GM12878 (cell line): ENCODE measurements at places on chromosomes 16 and 17. TPM values are rescaled to one million over a fixed set of nuclear protein-coding genes. Genes with fewer than 3 reads are reported as not detected.

GRCh38 chr16:78796221-78796866 is 696.9 kb downstream of the WWOX start:
- peak; percentile 13 for DNase-seq

GRCh38 chr17:68783861-68784260 is 171.3 kb downstream of the ABCA8 start:
- DNase-seq: no peak

DNA sequence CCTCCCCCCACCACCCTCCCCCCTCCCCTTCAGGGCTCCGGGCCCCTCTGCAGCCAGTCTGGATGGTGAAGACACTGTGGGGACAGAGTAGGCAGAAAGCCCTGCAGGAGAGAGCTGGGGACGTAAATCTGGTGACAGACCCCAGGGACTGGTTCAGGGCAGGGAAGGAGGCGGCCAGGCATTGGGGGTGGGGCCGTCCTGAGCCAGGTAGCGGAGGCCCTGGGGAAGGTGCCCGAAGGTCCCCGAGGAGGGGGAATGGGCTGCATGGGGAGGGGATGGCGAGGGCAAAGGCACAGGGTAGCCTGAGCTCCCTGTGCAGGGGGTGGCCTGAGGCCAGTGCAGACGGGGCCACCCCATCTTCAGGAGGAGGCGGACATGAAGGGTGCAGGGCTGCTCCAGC is 26.3 kb upstream of the CACNA1H start:
- no peak for DNase-seq

DNA sequence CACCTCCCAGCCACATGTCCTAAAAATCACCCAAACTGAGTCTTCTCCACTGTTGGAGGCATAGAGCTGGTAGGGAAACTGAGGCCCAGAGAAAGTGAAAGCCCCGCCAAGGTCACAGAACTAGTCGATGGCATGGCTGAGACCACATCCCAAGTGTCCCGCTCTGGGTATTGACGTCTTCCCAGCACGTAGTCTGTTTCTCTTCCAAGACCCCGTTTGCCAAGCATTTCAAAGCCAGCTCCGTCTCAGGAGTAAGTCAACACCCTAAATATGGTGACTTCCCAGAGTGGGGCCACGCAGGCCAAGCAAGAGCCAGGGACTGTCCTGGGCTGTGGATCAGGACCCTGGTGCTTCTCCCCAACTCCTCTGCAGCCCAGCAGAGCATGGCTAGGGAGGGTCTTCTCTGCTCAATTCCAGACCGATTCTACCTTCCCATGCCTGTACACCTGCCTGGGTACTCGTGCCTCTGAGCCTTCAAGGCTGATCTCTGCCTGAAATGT is 19.7 kb downstream of the PITPNM3 start:
- no peak for DNase-seq

- no peak for DNase-seq
Measured at GRCh38 chr16:50248845-50249244, 17.5 kb upstream of the ADCY7 start.

- no peak for DNase-seq
Measured at GRCh38 chr16:46970089-46970488, 3.4 kb downstream of the DNAJA2 start.

GRCh38 chr17:58995247-58995940 is 111.3 kb downstream of the TRIM37 start:
- no peak for DNase-seq

Gene ADAT1
- polyA plus RNA-seq: 43.9 and 57.1 TPM in 2 replicates

Gene NOXO1
- polyA plus RNA-seq: not detected in 2 replicates

Gene CYGB
- not detected in 2 replicates for polyA plus RNA-seq
